ENCODE measurements at places on chromosomes 13 and 19. TPM values are rescaled to one million over a fixed set of nuclear protein-coding genes. Genes with fewer than 3 reads are reported as not detected.

Gene HOMER3
- 68.8 TPM for total RNA-seq

DNA sequence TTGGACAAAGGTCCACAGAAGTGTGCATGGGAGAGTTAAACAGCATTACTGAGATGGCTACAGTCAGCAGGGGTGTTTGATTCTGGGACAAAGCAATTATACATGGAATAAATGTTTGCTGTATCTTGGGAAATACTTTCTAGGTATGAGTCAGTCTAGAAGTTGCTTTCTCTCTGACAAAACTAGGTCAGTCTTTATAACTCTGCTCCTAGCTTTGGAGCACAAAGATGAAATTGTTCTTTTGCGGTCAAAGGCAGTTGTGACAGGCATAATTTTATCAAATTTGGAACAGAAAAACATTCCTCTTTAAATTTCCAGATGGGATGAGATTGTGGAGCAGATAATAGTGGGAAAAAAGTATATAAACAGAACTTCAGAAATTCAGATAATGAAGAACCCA, 1045.4 kb upstream of the MIR17HG start:
- H3K27ac ChIP-seq: no peak overlapping the region
- no peaks in the 10 kb centered on the region for H3K27me3 ChIP-seq
- no peaks in the 10 kb centered on the region for H3K36me3 ChIP-seq
- no peak overlapping the region for H3K4me3 ChIP-seq

GRCh38 chr19:45218911-45219743, 26.1 kb downstream of the EXOC3L2 start:
- peaks cover 2% of the 10 kb centered on the region for H3K36me3 ChIP-seq
- H3K4me1 ChIP-seq: peaks cover 54% of the 10 kb centered on the region
- H3K4me3 ChIP-seq: no peak overlapping the region
- no peak for DNase-seq

GRCh38 chr13:94822356-94822755, 110.0 kb upstream of the SOX21 start:
- H3K27ac ChIP-seq: no peak overlapping the region
- no peak for DNase-seq
- H3K27me3 ChIP-seq: peaks cover 32% of the 10 kb centered on the region

GRCh38 chr13:51050021-51050830, 60.8 kb downstream of the C13orf42 start:
- peak; percentile 57 for DNase-seq
- no peak overlapping the region for H3K27ac ChIP-seq
- no peaks in the 10 kb centered on the region for H3K36me3 ChIP-seq
- H3K4me3 ChIP-seq: no peak overlapping the region
- peaks cover 15% of the 10 kb centered on the region for H3K27me3 ChIP-seq

Measured in osteocyte (in vitro differentiated cells).